Activated naive CD4-positive, alpha-beta T cell (primary cell): ENCODE measurements at places on chromosomes 1 and 21.

- no peak for DNase-seq
Measured at GRCh38 chr1:97190326-97190725, 468.7 kb downstream of the PTBP2 start.

- no peak for DNase-seq
Measured at GRCh38 chr1:12604114-12604874, 13.7 kb downstream of the DHRS3 start.

- DNase-seq: no peak
Measured at GRCh38 chr1:230334447-230334837, 91.7 kb downstream of the PGBD5 start.

DNA sequence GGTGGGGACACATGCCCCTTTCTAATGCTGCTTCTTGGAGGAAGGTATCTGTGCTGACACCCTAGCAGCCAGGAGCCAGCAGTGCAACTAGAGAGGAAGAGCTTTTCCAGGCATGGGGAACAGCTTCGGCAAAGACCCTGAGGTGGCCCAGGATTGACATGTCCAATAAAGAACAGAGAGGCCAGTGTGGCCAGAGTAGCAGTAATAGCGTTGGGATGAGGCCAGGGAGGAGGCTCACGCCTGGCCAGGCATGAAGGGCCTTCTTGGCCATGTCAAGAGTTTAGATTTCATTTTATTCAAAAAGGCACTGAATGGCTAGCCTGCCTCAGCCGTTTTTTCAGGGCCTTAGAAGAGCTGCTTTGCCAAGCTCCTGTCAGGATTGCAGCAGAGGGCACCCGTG, 16.3 kb upstream of the ADAMTSL4 start:
- DNase-seq: no peak

- no peak for DNase-seq
Measured at GRCh38 chr21:25582888-25583287, 24.4 kb downstream of the MRPL39 start.

DNA sequence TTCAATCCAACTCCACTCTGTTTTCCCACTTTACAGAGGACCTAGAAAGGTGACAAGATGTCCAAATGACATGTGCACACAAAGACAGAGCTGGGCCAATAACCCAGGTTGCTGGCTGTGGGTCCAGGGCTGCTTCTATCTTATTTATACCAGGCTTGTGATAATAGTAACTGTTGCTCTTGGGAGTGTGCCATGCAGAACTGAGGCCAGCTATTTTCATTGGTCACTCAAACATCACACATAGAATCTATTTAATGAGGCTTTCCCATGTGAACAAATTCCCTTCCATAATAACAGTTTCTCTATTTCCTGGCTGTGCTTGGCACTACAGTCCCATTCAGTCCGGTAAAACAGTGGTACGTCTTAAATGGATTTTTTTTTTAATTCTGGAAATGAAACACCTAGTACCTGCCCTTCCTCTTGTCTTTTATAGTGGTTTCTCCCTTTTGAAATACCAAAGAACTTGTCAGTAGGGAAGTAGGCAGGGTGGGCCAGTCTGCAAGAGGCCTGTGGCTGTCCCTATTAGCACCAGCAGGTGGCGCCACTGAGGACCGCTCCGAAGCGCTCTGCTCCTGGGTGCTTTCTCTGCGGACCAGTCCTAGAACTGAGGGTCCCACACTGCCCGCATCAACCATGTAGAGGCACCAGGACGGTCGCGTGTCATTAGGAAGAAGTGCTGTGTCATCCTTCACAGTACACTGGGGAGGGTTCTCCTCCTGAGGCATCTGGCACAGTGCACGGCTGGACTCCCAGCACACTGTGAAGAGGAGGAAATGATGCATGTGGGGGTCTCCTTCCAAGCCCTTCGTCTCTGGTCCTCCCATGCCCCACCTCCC, 52.1 kb downstream of the GPR161 start:
- DNase-seq: peak; percentile 50

- DNase-seq: no peak
Measured at GRCh38 chr1:43572538-43572937, 41.9 kb downstream of the PTPRF start.

- DNase-seq: no peak
Measured at GRCh38 chr1:7476861-7477547, 294.1 kb upstream of the VAMP3 start.

DNA sequence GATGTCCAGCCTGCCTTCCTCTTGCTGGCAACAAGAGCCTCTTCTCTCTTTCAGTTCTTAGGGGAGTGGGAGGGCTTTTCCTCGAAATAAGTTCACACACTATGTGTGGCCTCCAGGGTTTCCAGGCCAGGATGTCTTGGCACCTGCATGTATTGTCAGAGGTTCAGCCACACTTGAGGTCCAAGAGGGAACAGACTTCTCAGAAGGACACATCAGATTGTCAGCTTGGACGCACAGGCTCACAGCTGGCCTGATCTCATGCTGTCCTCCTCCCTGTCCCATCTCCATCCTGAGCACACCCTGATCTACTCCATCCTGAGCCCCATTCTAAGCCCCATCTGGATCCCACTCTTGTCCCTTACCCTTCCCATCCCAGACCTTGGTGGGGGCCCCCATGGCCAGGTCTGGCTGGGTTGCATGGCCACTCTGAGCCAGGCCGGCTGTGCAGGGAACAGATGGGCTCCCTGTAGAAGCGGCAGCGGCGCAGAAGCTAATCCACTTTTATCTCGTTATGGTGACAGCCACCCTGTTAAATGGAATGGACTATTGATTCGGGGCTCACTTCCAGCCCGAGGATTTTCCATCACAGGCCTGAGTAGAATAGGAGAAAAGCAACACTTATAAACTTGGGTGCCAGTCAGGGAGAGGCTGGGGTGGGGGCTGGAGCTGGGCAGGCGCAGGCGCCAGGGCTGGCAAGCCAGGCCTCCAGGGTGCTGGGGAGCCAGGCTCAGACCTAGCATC, 85.1 kb upstream of the CSF3R start:
- no peak for DNase-seq

GRCh38 chr1:24911651-24912155, 18.4 kb downstream of the RUNX3 start:
- no peak for DNase-seq

DNA sequence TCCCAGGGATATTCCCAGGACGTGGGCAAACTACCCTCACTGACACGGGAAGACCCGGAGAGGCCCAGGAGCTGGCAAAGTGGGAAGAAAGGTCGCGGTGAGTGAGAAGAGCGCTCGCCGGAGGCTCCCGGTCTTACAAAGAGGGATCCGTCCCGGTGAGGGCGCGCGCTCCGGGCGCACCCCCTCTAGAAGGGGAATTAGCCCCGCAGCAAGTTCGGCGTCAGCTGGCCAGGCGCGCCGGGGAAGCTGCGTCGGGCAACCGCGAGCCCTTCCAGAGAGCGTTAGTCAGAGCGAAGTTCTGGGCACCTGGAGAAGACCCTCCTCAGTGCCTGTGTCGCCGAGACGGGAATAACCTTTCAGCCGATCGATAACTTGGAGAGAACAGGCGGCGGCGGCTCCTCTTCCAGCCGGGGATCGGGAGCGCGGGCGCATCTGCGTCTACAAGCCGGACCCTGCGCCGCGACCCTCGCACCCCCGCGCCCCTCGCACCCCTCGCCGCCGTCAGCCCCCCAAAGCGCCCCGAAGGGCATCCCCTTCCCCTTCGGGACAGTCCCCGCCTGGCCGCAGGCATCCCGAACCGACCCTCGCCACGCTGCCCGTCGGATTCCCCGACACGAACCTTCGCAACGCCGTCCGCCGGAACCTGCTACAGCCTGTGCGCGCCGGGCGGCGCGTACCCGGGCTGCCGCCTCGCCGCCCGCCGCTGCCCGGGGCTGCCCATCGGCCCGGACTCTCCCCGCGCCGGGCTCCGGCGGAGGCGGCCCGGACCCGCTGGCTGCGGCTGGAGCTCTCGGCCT, 485 bp downstream of the SIPA1L2 start:
- no peak for DNase-seq

DNA sequence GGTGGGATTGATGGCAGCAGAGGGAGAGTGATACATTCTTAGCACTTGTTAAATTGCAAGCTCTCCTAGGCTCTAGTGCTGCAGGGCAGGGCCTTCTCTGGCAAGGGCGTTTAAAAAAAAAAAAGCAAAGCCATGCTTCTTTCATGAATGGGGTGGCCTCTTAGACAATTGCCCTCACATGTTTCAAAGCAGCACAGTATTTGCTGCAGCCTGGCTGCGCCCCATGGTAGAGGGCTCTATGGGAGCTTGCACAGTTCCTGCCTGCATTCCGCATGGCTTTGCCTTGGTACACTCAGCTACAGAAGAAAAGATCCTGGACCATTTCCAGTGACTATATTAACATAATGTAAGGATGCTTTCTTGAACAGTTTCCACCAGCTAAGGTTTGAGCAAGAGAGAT, 267.2 kb downstream of the ZNF648 start:
- DNase-seq: no peak

- no peak for DNase-seq
Measured at GRCh38 chr1:49686107-49686506, 337.6 kb downstream of the AGBL4 start.

GRCh38 chr1:65949230-65949626, 156.5 kb downstream of the PDE4B start:
- no peak for DNase-seq

DNA sequence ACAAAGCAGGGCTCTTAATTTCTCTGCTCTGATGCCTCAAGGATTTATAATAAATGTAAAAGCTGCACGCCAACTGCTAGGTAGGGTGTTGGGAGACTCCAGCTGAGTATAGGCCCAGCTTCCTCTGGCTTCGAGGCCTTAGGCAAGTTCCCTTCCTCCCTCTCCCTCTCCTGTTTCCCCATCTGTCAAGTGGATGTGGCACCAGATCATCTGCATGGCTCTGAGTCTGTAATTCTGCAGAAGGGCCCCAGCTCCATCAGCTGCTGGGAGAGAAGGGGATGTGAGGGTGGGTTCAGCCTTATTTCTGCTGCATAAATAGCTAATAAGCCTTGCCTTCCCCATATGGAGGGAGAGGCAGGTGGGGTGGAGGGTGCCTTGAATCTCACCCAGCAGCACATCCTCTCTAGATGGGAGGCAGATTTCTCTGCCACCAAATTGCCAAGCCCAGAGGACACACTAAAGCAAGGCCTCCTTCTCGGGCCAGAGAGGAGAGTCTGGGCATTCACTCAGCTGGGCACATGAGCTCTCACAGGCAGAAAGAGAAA, 3.8 kb downstream of the TRIM62 start:
- DNase-seq: no peak

- DNase-seq: no peak
Measured at GRCh38 chr1:32619701-32620485, 30.5 kb downstream of the ZBTB8OS start.

DNA sequence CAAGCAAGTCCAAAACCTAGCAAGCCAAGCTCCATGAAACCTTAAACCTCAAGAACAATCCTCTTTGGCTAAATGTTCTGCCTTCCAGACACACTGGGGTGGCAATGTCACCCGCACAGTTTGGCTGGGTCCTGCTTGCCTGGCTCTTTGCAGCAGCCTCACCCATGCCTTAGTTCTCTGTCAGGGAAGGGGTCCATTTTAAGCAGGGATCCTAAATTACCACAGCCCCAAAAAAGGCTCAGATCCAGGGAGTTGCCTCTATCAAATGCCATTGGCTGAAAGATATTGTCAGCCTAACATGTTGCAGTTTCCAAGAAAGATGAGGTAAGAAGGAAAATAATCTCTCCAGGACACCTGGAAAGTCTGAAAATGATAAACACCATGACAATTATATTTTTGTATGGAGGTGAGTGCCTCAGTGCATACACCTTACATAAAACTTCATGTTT, 26.1 kb upstream of the LYPLAL1 start:
- no peak for DNase-seq

DNA sequence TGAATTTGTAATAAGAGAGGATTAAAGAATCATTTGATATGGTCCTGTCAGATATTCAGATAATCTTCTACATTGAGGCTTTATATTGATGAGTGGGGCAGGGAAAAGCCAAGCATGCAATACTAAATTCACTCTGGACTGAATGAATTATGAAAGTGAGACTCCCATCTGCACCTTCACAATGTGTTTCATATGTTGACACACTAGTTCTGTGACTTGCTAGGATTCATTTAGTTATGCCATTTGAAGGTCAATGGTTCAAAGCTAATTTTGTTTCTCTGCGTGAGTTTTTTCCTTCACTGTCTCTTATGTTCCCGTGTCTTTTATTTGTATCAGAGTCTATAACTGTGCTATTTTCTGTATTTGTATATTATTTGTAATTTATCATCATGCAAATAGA, 1332.5 kb downstream of the KCNT2 start:
- no peak for DNase-seq

DNA sequence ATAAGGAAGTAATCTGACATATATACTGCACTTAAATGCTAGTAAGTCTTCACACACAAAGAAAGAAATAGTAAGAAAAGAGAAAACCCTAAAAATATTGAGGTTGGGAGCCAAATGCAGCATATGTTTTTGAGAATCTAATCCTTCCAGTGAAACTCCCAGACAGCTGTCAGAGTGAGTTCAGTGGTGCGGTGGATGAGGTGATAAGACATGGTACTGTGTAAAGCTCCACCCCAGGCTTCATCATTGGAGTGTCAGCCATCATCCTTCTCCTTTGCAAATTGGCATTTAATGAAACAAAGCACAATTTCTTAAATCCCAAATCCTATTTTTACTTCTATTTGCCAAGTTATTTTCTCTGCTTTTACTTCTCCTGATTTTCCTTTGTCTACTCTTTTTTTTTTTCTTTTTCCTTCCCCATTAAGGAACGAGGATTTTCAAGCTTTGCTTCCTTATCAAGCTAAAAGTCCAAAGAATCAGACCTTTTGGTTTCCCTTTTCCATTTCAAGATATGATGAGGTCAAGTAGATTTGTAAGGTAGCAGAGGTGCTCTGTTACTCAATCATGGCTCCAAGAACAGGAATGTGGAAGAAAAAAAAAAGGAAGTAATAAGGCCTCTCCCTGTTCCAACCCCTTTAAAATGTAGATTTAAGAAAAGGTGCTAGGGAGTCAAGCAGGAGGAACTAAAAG, 343.3 kb downstream of the SETD4 start:
- DNase-seq: no peak

DNA sequence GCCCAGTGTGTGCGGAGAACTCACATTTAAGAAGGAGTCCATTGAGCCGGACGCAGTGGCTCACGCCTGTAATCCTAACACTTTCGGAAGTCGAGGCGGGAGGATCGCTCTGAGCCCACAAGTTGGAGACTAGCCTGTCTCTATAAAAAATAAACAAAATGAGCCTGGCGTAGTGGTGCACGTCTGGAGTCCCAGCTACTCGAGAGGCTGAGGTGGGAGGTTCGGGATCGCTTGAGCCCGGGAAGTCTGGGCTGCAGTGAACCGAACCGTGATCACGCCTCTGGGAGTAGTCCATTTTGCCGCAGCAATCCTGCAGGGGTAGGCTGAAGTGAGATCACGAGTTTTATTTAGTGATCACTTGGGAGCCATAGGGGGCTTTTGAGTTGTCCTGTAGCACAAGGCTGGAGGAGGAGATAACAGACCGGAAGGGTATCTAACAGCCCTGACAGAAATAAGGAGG, 497 bp upstream of the FUCA1 start:
- no peak for DNase-seq

GRCh38 chr1:199282751-199283305, 644.0 kb downstream of the PTPRC start:
- DNase-seq: no peak

- no peak for DNase-seq
Measured at GRCh38 chr1:98793136-98793535, 131.6 kb downstream of the SNX7 start.
